Right ventricle myocardium superior (tissue), 1 donor: ENCODE measurements at places on chromosomes 2 and 18. TPM values are rescaled to one million over a fixed set of nuclear protein-coding genes. Genes with fewer than 3 reads are reported as not detected.

The MYO1B gene
- 16.8 TPM for total RNA-seq

The SNTG2 gene
- 0.73 TPM for total RNA-seq

The CNGA3 gene
- total RNA-seq: not detected

The DLX1 gene
- total RNA-seq: not detected

The FBXO36 gene
- total RNA-seq: 0.65 TPM

The AKAIN1 gene
- total RNA-seq: not detected

The SH3RF3 gene
- 6.6 TPM for total RNA-seq

The CCDC102B gene
- 4.4 TPM for total RNA-seq

The MOGAT1 gene
- 0.65 TPM for total RNA-seq

The KIF1A gene
- total RNA-seq: 0.65 TPM

The KCNK3 gene
- 2.7 TPM for total RNA-seq

The MERTK gene
- 5.0 TPM for total RNA-seq

DNA sequence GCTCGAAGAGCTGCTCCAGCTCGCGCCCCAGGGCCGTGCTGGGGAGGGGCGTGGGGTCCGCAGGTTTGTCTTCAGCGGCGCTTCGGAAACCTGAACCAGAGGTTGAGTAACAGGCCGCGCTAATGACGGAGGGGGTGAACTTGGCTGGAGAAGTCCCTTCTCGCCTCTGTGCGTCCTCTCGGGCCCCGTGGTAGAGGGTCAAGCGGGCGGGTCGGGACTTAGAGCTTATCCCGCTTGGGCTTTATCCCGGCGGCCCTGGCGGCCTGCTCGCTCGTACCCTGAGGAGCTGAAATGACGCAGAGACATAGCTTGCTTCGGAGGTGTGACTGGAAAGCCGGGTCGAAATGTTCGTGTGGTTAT lies 479 bp downstream of the RNMT start:
- DNase-seq: peak; percentile 60

- no peak for DNase-seq
These were observed 312 bp downstream of the NR4A2 start for GRCh38 chr2:156332284-156332533.

DNA sequence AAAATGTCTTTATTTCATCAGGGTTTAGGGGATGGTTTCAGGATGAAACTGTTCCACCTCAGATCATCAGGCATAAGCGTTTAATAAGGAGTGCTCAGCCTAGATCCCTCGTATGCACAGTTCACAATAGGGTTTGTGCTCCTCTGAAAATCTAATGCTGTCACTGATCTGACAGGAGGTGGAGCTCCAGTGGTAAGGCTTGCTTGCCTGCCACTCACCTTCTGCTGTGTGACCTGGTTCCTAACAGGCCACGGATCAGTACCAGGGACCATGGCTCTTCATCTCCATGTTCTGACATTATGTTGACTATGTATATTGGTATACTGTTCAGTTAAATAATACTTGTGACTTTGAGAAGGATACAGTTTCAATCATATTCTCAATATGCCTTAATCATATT lies 41.6 kb downstream of the PPIG start:
- DNase-seq: no peak

DNA sequence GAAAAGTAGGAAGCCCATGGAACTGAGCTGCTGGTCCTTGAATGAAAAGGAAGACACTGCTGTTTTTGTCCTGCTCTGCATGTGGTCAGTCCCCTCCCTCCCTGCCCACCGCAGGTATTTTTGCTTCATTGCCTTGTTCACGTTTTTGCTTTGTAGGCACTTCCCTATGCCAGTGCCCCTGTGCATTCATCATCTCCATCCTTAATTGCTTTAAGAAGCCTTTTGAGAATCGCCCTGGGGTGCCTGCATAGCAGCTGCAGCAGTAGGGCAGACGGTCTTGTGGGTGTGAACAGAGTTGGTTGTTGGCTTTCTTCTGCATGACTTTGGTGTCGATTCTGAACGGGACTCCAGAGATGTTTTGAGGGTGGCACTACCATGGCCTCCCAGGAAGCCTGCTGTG lies 97.0 kb downstream of the CABLES1 start:
- no peak for DNase-seq

DNA sequence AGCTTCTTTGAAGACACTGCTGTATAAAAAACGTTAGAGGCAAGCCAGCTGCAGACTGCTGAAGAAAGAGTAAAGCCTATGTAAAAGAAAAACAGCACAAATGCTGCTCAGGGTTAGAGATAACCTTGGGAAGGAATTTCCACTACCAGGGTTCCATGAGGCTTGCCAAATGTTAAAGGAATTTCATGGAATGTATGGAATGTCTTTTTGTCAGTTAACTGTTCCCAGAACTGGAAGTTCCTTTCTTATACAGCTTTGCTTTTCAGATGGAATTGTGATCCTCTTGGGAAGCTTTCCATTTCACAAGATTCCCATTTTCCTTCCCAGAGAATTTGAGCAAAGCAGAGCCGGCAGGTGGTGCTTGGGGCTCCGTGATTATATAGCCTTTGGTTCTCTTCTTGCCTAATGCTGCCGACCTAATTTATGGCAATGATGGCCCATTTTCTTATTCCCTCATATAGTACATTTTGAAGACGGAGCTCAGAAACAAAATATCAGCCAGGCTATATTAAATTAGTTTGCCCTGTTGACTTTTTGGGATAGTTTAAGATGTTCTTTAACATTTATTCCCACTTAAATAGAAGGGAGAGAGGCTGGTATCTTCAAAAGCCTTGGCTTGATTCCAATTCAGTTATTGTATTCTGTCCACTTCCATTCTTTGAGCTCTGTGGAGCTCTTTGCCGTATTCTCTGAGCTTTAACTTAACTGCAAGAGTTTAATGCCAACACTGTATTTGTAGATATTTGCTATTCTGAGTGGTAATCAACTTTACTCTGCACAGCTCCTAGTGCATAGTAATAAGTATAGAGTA lies 162.3 kb downstream of the PHLPP1 start:
- DNase-seq: no peak

GRCh38 chr18:4004183-4004829 lies 450.8 kb downstream of the DLGAP1 start:
- no peak for DNase-seq

DNA sequence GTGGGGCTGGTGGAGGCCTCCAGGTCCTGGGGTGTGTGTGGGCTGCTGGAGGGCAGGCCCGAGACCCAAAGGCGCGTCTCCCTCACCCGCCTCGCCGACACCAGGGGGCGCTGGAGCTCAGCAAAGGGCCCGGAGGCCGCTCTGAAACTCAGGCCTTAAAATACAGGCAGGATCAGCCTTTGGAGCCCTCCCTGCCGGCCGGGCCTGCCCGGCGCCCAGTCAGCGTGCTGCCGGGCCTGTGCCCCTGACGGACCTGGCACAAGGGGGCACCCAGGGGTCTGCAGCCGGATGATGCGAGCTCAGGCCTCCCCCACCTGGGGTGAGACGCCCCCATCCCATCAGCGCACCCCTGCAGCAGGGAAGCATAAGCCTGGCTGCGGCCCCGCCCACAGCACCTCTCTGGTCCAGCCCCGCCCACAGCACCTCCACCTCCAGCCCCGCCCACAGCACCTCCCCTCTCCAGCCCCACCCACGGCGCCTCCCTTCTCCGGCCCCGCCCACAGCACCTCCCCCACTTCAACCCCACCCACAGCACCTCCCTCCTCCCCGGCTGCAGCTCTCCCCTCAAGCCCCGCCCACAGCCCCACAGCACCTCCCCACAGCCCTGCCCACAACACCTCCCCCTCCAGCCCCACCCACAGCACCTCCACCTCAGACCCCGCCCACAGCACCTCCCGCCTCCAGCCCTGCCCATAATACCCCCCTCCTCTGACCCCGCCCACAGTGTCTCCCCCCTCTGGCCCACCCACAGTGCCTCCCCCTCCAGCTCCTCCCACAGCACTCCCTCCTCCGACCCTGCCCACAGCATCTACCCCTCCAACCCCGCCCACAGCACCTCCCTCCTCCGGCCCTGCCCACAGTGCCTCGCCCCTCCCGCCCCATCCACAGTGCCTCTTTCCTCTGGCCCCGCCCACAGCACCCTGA lies 92.8 kb upstream of the OTOS start:
- DNase-seq: peak; percentile 90

DNA sequence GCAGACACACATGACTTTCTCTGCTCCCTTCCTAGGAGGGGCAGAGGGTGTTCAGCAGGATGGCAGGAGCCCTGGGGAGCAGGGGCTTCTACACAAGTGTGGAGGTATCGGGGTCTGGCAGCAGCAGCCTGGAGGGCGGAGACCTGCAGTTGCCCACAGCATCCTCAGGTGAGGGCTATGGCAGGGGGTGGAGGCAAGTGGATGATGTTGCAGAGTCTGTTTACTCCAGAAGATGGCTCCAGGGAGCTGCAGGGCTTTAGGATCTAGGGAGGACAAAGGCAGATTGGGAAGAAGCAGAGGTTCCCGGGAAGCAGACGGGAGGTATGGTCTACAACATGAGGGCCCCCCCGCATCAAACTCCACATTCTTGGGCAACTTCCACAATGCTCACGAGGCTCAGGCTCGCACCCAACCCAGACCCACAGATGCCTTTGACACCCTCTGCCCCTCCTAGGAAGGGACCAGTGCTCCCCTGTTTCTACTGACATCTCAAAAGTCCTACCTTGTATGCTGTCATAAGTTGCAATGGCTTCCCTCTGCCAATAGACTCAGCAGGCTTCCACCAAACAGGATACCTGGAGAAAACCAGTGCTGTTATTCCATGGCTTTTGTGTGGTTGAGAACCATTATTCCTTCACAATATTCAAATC lies 12.0 kb upstream of the ATP6V1C2 start:
- DNase-seq: no peak

- no peak for DNase-seq
These were observed 102.9 kb downstream of the SLC39A10 start for GRCh38 chr2:195759877-195760276.

DNA sequence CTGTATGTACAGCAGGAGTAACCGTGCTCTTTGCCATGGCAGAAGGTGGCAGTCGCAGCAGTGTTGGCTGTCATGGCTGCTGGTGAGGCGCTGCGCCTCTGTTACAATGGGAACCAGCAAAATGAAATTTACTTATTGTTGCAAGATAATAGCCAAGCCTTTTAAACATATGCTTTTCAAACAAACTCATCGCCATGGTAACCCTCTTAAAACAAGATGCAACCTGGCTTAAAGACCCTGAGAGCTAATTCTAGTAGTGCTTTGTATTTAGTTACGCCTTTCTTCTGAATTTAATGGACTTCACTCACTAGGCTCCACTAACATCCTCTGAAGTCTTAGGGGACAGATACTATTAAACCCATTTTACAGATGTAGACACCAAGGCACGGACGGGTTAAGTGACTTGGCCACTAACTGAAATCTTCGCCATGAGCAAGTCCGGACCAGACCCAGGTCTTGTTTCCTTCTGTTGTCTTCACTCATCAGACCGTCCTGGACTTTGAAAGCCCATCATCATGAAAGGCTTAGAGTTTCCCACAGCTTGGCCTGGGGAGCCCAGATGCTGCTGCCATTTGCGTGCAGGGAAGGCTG lies 111.6 kb upstream of the ODC1 start:
- no peak for DNase-seq

DNA sequence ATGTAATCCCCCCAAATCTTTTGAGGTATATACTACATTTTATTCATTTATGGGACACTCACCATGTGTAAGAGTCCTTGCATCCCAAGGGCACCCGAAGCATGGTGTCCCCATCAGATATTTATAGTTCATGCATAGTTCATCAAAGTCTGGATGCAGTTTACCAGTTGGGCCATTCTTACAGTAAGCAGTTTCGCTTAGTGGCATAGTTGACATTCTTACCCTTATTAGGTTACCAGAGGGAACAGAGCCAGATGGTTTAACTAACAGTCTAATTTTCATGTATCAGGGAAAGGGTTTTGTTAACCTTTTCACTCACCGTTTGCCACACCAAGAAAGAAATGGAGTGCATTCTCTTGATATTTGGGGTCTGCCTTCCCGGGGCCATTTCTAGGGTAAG lies 7.1 kb downstream of the ZNF407 start:
- no peak for DNase-seq

DNA sequence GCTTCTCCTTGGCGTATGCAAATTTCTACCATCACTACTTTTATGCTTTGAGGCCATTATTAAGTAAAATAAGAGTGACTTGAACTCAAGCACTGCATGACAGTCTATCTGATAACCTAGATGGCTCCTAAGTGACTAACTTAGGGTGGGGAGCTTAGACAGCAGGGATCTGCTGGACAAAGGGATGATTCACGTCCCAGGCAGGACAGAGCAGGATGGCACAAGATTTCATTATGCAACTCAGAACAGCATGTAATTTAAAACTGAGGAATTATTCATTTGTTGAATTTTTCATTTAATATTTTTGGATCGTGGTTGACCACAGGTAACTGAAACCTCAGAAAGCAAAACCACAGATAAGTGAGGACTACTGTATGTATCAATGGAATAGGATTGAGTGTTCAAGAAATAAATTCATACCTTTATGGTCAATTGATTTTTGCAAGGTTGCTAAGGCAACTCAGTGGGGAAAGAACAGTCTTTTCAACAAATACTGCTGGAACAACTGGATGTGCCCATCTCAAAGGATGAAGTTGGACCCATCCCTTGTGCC lies 115.3 kb downstream of the MBD2 start:
- DNase-seq: no peak

DNA sequence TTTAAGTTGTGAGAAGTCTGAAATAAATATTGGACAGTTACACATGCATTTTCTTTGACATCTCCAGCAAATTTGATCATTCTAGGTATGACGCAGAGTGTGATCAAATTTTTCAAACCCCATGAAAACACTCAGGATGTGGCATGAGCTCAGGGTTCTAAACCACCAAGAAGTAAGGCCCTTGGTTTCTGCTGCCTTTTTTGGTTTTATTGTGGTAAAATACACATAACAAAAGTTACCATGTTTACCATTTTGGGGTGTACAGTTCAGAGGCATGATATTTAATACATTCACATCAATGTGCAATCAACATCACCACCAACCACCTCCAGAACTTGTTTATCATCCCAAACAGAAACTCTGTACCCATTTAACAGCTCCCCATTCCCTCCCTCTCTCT lies 64.3 kb upstream of the TTN start:
- DNase-seq: no peak

GRCh38 chr18:36519358-36519757 lies 221.8 kb downstream of the FHOD3 start:
- no peak for DNase-seq

DNA sequence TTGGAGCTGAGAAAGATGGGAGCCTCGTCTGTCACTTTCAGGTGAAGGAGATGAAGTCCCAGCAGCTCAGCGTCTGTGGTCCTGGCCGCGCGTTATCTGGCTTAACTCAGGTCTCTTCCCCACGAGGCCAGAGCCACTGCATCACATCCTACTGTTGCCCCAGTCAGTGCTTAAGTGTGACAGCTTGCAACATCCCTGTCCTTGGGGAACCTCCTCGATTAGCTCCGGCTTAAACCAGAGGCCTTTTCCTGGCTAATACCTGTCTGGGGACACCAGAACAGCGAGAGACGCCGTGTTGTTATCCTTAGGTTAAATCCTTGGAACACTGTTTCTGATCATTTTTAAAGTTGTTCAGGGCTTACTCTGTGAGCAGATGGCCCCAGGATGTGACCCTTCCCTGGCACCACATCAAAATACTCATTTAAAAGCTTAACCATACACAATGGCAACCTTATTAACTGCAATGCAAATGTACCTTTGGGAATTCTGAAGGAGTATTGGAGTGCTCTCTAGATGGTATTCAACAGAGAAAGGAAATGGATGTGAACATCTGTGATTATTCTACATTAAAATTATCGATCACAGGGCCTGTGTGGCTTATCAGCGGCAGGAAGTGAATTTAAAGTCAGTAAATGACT lies 61.2 kb upstream of the SPP2 start:
- DNase-seq: no peak
